ENCODE measurements at places on chromosomes 5 and 9.

DNA sequence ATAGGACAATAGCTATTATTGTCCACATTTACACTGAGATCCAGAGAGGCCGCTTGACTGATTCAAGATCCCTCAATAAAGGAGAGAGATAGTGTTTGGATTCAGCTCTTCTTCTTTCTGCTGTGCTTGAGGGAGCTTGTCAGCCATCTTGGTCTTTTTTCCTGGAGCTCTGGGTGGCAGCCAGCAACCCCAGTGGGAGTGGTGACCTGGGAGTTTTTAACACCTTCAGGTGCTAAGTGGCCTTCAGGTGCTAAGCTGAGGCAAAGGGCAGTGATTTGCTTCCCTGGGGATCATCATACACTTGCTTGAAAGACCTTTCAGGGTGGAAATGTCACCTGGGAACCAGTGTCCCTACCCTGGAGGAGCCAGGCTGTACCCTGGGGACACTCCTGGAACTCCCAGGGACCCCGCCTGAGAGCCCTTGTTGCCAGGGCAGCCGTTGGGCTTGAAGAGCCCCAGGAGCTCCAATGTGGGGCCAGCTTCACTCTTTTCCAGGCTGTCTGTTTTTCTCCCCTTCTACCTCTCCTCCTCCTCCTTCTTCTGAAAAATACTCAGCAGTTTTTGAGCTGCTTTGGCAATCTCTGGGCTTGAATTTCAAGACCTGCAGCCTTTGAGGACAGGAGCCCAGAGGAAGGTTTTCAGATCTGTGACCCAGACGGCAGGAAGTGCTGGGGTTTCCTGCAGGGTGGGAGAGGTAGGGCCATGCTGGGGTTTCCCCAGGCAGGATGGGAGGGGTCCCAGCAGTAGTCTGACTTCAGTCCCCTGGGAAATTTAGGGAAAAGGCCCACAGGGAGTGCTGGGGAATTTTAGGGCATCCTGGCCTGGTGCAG, 59.7 kb downstream of the FGF18 start:
- DNase-seq: no peak

DNA sequence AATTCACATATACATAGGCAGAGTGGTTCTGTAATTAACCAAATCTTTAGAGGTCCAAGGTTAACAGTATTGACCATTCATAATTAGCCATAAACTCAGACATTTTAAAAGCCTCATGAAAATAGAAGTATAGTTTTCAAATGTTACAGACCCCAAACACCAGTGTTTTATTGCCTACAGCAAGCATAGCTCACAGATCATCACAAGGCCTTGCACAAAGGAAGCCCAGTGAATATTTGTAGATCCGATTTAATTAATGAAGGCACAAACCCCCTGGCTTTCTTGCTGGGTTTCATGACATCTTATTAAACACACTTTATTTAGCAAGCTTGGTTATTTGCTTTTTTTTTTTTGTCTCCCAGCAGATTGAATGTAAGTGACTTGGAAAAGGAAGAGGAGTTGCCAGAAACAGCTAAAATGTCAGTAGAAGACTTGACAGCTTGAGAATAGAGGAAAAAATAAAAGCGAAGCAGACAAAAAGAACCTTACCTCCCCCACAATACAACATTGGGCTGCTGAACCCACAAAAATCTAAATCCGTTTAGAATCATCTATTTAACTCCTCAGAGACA, 283.9 kb upstream of the TNC start:
- DNase-seq: no peak

DNA sequence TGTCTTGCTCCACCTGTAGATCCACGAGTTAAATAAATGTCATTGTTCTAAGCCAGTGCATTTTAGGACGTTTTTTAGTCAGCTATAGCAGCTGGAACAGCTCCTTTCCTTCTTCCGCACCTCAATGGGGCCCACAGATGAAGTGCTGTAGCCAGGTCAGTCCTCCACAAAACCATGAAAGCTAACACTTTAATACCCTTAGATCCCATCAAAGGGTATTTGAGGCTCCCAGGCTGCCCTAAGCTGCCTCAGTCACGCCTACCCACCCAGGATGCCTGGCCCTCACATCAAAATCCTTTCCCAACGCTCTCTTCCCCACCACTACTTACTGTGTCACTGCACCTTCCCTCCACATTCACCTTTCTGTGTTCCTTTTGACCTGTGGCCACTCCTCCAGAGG, 44.1 kb upstream of the ACO1 start:
- DNase-seq: no peak

DNA sequence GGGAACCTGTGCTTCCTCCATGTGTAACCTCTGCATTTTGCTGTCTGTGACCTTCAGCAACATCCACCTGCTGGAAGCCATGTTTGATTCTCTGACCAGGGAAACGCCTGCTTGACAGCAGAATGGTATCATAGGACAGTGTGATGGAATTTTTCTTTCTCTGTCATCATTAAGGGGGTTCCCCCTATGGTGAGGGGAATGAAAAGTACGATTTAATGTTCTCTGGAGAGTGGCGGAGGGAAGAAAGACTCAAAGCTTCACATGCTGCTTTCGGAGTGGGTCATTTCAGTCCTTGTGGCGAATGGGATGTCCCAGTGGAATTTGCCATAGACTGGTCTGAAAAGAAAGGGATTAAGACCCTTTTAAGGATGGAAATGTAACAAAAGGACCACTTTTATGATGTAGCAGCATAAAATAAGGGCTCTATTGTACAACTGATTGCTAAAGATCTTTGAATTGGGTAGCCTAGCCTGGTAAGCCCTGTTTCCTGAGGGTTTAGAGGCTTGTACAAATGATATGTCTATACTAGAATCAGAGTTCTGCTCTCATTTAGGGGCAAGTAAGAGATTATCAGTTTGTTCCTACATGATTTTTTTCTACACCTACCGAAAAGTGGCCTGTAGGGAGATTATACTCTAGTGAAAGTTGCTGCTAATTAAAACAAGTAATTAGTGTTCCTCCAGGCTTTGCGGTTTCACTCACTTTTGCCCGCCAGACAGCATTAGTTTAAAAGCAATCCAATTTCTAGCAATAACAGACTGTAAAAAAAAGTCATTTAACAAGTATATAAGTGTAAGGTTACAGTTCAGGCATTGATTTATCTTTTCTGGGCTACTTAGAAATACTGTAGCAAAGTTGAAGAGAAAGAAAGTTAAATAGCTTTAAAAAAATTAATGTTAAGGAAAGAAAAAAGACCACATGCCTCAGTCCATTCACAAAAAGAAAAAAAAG, 904.5 kb downstream of the NR2F1-AS1 start:
- DNase-seq: no peak

DNA sequence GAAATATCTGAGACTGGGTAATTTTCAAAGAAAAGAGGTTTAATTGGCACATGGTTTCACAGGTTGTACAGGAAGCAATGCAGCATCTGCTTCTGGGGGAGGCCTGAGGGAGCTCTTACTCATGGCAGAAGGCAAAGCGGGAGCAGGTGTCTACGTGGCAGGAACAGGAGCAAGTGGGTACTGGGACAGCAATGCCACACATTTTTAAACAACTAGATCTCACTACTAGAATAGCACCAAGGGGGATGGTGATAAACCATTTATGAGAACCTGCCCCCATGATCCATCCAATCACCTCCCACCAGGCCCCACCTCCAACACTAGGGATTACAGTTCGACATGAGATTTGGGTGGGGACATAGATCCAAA, 47.6 kb upstream of the HOMER1 start:
- DNase-seq: no peak

- DNase-seq: no peak
Measured at GRCh38 chr5:163912046-163912445, 406.6 kb downstream of the MAT2B start.

- peak; percentile 30 for DNase-seq
Measured at GRCh38 chr5:154850255-154851062, at the start of gene FAXDC2. TSS of gene FAXDC2 (minus strand) at chr5:154850603. CDS start at chr5:154838178, 12,425 bp downstream.

Measured in T1000 (cell line).